ENCODE measurements at places on chromosomes 13 and 19. TPM values are rescaled to one million over a fixed set of nuclear protein-coding genes. Genes with fewer than 3 reads are reported as not detected.

Gene SMIM44
- not detected for total RNA-seq

Gene OR4F17
- not detected for total RNA-seq

Gene RGL3
- total RNA-seq, result 2.2 TPM

Gene ABCA7
- 2.3 TPM for total RNA-seq

Gene ZNF540
- total RNA-seq, result 0.92 TPM

Gene ZNF460
- total RNA-seq, result 33.7 TPM

Gene CCNE1
- total RNA-seq, result 13.8 TPM

Gene KASH5
- 0.19 TPM for total RNA-seq

Gene PDX1
- not detected for total RNA-seq

GRCh38 chr13:32850316-32851052 is 165.7 kb upstream of the KL start:
- DNase-seq, result no peak

DNA sequence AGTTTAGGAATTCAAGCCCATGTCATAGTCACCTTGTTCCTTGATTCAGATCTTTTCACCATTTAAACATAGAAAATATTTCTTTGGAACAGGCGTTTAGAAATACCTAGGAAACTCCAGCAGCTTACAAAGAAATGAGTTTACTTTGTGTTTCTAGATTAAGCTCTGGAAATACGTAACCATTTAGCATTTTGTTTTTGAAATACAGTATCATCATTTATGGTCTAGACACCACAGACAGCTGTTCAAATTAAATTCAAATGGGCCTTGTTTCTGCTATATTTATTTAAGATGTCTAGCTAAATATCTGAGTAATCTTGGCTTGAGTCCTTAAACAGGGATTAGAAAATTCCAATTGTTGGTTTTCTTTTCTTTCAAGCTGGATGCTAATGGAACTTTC is 228.5 kb downstream of the NDFIP2 start:
- no peak for DNase-seq

DNA sequence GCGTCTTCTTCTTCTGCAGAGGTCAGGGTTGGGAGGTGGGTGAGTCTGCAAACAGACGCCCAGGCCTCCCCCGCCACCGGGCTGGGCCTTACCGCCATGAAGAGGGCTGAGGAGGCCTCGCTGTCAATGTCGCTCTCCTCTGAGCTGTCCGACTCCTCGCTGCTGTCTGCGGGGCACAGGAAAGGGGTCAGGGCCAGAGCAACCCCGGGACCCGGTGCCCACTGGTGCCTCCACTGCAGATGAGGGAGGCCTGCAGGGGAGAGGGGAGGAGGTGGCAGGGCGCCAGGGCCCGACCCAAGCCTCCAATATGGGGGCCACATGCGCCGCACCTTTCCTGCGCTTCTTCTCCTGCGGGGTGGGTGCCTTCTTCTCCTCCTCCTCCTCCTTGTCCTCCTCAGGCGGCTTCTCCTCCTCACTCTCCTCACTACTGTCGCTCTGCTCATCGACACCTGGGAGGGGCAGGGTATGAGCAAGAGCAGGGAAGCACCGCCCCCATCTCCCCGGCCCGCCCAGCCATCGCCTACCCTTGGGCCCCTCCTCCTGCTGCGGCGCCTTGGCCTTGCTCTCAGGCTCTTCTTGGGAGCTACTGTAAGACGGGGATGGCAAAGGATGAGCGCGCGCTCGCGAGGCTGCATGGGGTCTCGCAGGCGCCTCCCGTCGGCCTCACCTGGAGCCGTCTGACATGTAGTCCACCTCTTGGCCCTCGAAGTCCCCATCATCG is 5.5 kb upstream of the PSPN start:
- no peak for DNase-seq

GRCh38 chr13:74067818-74068217 is 66.4 kb downstream of the KLF12 start:
- DNase-seq, result no peak

DNA sequence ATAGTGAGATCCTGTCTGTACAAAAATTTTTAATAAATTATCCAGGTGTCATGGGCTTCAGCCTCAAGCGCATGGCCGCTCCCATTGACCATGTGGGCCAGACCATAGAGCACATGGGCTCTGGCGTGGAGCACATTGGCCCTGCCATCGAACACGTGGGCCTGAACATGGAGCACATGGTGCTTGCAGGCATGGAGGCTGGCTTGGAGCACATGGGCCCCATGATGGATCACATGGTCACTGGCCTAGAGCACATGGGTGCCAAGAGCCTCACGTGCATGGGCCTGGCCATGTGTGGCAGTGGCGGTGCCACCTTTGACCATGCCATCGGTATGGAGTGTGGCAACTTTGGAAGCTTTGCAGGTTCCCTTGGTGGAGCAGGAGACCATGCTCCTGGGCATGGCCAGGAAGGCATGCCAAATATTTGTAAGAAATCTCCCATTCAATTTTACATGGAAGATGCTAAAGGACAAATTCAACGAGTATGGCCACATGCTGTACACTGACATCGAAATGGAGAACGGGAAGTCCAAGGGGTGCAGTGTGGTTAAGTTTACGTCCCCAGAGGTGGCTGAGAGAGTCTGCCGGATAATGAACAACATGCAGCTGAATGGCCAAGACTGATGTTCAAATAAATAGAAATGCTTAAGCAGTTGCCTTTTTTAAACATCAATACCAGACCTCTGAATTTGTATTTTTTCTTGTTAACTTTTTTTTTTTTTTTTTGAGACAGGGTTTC is 21.3 kb upstream of the SLC1A5 start:
- DNase-seq, result no peak

- DNase-seq, result no peak
Measured at GRCh38 chr13:36533806-36534205, 101.5 kb downstream of the CCNA1 start.

- DNase-seq, result peak; percentile 79
Measured at GRCh38 chr19:34220472-34221063, 33.8 kb upstream of the GARRE1 start.

- no peak for DNase-seq
Measured at GRCh38 chr19:18191640-18192062, 1.4 kb upstream of the MPV17L2 start.

GRCh38 chr19:48672994-48673393 is at the start of gene NTN5:
NTN5 (minus strand) TSS chr19:48673017; CDS start chr19:48670986, 2,031 bp downstream.
- no peak for DNase-seq

DNA sequence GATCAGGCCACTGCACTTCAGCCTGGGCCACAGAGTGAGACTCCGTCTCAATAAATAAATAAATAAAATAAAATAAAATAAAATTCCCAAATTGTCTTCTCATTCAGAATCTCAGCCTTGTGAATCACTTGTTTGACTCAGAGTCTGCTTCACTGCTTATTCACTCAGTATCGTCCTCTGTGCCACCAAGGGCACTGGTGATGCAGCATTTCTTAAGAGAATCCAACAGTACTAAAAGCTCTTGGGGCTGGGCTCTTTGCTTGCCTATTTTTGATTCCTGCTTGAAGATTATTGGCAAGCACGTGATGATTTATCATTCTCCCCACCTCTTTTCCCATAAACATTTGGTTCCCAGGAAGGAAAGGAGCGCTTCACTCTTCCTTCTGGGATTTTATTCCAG is 54.8 kb upstream of the HMGB1 start:
- DNase-seq, result no peak

DNA sequence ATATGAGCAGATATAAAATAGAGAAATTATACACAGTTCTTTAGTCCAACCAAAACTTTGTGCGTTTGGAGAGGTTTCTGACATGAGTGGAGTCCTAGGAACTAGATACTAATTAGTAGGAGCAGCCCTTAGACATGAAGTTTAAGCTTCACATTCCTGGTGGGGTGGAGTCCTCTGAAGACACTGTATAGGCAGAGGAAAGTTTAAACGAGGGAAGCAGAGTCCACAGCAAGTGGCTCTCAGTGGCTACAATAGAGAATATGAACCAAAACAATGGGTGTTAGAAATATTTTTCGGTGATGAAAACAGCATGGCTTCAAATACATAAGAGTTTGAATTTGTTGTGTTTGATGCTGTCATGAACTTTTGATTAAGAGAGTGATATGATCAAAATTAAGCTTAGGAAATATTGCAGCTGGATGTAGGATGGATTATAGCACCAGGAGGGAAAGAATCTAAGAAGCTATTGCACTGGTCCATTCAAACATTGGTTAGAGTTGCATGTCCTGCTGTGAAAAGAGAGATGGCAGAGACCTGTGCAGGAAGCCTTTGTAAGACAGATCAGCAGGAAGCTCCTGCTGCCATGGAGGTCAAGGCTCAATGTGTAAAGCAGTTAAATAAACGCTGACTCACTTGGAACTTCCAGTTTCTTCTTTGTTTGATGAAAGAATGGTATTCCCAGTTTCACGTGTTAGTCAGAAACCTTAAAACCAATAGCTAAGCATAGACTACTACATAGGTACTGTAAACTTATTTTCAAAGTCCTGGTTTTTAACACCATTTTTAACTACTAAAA is 175.2 kb downstream of the TDRD3 start:
- no peak for DNase-seq

DNA sequence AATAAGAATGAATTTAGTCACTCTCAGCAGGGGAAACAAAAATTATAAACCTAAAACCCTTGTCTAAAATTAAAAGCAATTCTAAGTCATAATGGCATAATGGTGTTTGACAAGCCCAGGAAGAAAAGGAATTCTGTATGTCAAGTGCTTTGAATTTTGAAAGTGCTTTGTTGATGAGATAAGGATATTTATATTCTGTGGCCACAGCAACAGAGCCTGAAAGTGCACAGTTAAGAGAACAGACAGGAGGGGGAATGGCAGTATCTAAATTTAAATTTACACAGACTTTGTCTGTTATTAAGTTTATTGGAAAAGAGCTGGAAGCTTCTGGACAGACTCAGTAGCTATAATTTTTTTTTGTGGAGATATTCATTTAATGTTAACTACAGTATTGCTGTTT is 69.8 kb downstream of the OLFM4 start:
- no peak for DNase-seq

GRCh38 chr19:30228113-30228834 is 143.9 kb upstream of the ZNF536 start:
- DNase-seq, result no peak

GRCh38 chr19:55314396-55314795 is 10.7 kb downstream of the TMEM150B start:
- no peak for DNase-seq

DNA sequence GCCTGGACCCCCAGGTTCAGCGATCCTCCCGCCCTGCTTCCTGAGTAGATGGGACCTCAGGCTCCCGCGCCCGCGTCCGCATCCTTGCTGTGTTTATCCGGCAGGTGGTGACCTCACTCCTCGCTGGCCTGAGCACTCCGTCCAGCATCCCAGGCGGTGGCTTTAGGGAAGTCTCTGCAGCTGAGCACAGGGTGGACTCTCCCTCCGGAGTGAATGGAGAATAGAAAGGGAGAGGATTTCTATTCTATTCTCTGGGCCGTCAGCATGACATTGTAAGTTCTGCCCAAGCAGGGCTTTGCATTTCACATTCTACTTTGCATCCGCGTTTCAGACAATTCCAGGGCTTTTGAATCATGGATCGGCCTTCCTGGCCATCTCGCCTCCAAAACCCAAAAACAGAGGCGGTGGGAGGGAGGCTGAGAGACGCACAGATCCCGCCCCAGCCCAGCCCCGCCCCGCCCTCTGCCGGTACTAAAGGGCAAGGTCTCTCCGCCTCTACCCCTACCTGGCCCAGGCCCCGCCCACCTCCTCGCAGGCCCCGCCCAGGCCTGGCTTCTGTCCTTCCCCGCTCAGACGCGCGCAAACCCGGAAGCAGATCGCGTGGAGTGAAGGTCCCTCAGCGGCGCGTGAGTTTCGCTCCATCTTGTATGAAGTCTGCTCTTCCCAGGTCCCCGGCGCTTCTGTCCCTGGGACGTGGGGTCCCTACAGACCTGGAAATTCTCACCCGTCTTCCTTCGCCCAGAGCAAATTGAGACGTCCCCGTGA is at the start of gene ZNF525:
Gene ZNF525, plus strand, starts transcription at position 572 of the 765 bp plus-strand sequence. CDS start 6,577 bp downstream, outside the sequence.
- peak; percentile 78 for DNase-seq

GRCh38 chr19:22527554-22527953 is 105.4 kb upstream of the ZNF98 start:
- no peak for DNase-seq

GRCh38 chr19:8116437-8117293 is 32.7 kb downstream of the FBN3 start:
- no peak for DNase-seq

DNA sequence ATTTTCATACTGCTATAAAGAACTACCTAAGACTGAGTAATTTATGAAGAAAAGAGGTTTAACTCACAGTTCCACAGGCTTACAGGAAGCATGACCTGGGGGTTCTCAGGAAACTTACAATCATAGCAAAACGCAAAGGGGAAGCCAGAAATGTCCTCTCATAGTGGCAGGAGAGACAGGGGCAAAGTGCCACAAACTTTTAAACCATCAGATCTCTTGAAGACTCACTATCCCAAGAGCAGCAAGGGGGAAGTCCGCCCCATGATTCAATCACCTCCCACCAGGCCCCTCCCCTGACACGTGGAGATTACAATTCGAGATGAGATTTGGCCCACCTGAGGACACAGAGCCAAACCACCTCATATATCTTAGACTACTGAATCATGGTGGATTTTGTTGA is 198.7 kb downstream of the KCTD12 start:
- DNase-seq, result no peak

- DNase-seq, result no peak
Measured at GRCh38 chr13:83498045-83498444, 384.2 kb downstream of the SLITRK1 start.

GRCh38 chr19:6424195-6424938 is at the start of gene KHSRP:
KHSRP (minus strand) TSS chr19:6424811; CDS start chr19:6424701, 110 bp downstream.
- no peak for DNase-seq

DNA sequence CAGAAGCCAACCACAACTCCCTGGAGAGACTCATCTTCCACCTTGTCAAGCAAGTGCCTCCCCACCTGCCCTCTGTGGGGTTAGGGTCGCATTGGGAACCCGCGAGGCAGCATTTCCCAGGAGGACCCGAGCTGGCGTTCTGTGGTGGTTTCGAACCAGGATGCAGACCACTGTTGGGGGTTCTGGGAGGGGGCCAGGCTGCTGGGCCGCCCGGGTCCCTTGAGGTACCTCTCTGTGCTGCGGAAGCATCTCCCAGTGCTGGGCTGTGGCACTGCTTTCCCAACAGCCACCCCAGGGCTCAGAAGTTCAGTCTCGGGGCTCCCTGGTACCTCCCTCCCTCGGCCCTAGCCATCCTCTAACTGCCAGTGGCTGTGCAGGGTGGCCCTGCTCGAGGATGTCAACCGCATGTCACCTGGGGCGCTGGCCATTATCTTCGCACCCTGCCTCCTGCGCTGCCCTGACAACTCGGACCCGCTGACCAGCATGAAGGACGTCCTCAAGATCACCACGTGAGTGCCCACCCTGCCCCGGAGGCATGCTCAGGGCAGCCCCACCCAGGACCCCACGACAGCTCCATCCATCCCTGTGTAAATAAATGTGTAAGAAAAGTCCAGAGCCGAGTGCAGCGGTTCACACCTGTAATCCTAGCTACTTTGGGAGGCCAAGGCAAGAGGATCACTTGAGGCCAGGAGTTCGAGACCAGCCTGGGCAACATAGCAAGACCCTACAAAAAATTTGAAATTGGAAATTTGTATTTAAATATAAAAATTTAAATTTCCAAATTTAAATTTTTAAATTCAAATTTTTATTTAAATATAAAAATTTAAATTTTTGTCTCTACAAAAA is 8.2 kb upstream of the USE1 start:
- no peak for DNase-seq

GRCh38 chr13:29548722-29549121 is 46.8 kb downstream of the SLC7A1 start:
- DNase-seq, result no peak

GRCh38 chr19:33671211-33671610 is 49.5 kb downstream of the CHST8 start:
- DNase-seq, result no peak

All from SK-MEL-5 (cell line).